Stimulated activated naive B cell treated with anti-CD40 and anti-IgM and Interleukin-4, amounts not matched to agents 10 μg/mL and 1 μg/mL and 100 μg/mL, for 72 hours (primary cell): ENCODE measurements at places on chromosomes 7 and 10.

DNA sequence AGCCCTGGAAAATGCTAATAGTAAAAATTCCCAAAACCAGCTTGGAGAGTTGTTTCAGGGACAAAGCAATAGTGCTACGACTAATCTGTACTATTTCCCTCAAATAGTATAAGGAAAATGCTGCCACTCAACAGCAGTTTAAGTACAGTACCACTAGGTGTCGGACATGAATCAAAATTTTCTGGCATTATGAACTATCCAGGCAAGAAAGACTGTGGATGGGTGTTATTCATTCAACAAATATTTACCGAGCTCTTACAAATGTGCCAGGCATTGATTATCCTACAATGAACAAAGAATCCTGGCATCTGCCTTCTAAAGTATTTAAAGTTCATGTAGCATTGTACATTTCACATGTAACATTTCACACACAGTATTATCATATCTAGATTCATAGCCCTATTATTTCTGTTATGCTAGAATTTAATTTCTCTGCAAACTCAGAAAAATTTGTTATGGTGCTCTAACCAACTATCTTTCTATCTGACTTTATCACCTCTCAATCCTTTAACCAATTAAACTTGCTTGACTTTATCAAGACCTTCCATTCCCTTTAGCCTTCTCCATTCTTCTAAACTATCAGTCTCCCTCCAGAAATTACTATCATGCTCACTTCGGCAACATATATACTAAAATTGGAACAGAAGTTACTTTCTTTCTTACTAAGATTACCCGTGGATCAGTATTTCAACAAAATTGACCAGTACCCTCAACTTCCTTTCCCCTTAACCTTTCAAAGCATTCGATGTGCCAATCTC, 80.6 kb downstream of the ARHGAP21 start:
- no peaks in the 10 kb centered on the region for H3K36me3 ChIP-seq
- no peaks in the 10 kb centered on the region for H3K27me3 ChIP-seq
- no peak for DNase-seq
- H3K4me1 ChIP-seq = no peaks in the 10 kb centered on the region

DNA sequence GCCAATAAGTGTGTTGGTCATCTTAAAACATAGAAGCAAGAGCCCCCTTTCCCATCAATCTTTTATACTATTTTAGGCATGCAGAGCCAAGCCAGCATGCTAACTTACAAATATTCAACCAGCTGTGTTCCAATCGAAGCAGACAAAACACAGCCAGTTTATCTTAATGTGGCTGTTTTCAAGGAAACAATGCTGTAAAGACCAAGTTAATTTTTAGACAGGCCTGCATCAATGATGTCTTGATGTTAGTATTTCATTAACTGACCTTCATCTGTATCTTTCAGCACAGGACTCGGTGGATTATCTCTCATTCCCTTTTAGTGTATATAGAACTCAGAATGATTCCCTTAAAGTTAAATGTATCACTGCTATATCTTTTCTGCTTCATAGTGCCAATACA, 262.0 kb upstream of the ZWINT start:
- peak overlapping the region; percentile 42 for H3K4me3 ChIP-seq
- H3K27ac ChIP-seq = peak overlapping the region; percentile 75
- H3K4me1 ChIP-seq = peaks cover 23% of the 10 kb centered on the region
- DNase-seq = no peak
- no peaks in the 10 kb centered on the region for H3K27me3 ChIP-seq

GRCh38 chr7:46257761-46258448, 336.8 kb upstream of the IGFBP3 start:
- no peak overlapping the region for H3K4me3 ChIP-seq
- DNase-seq = no peak
- H3K27ac ChIP-seq = no peak overlapping the region
- H3K27me3 ChIP-seq = no peaks in the 10 kb centered on the region
- H3K4me1 ChIP-seq = no peaks in the 10 kb centered on the region
- peaks cover 3% of the 10 kb centered on the region for H3K36me3 ChIP-seq

DNA sequence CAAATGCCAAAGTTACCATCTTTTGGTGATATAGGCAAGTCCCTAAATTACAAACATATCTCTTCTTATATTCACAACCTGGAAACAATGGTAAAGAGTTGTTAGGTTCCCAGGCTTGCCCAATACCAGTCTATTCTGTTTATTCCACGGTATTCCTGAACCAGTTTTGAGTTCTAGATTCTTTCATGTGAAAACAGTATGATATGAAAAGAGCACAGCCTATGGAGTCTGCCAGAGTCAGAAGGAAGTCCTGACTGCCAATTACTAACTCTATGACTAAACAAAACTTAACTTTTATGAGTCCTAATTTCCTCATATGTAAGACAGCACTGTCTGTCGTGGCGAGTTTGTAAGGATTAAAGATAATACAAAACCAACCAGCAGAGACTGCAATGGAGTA, 5.6 kb downstream of the ABI1 start:
- DNase-seq = no peak
- no peak overlapping the region for H3K4me3 ChIP-seq
- peaks cover 73% of the 10 kb centered on the region for H3K4me1 ChIP-seq
- peaks cover 29% of the 10 kb centered on the region for H3K36me3 ChIP-seq
- H3K27me3 ChIP-seq = no peaks in the 10 kb centered on the region

DNA sequence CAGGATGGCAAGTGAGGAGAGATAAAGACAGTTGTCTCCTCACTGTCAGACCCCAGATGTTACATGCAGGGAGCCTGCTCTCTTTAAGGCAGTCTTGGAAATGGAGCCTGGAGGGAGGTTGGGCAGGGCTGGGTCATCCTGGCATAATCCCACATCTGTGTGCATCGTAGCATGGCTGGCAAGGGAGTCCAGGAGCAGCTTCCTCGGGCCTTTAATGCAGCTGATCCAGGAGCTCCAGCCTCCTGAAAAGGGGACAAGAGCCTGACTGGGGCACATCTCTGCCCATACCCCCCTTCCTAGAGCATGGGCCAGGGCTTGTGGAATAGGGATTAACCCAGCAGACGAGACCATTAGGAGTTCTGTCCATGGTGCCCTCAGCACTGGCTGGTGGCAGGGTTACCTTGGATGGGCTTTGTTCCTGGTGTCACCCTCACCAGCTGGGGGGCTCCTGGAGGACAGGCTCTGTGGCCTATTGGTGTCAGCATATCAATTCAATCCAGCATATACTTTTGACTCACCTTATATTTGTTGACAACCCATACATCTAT, 34.9 kb downstream of the TBATA start:
- no peaks in the 10 kb centered on the region for H3K4me1 ChIP-seq
- no peak overlapping the region for H3K27ac ChIP-seq
- no peak overlapping the region for H3K4me3 ChIP-seq

- DNase-seq = no peak
- H3K36me3 ChIP-seq = peaks cover 28% of the 10 kb centered on the region
- peaks cover 11% of the 10 kb centered on the region for H3K4me1 ChIP-seq
- H3K27me3 ChIP-seq = no peaks in the 10 kb centered on the region
Observed at GRCh38 chr7:38760226-38760625, 129.1 kb upstream of the AMPH start.

- DNase-seq = no peak
- no peak overlapping the region for H3K27ac ChIP-seq
- H3K4me1 ChIP-seq = no peaks in the 10 kb centered on the region
- no peak overlapping the region for H3K4me3 ChIP-seq
- peaks cover 12% of the 10 kb centered on the region for H3K27me3 ChIP-seq
- no peaks in the 10 kb centered on the region for H3K36me3 ChIP-seq
Observed at GRCh38 chr7:153383781-153384180, 624.2 kb downstream of the ACTR3B start.

- H3K4me1 ChIP-seq = no peaks in the 10 kb centered on the region
- no peaks in the 10 kb centered on the region for H3K36me3 ChIP-seq
- no peak overlapping the region for H3K4me3 ChIP-seq
- H3K27ac ChIP-seq = no peak overlapping the region
- H3K27me3 ChIP-seq = no peaks in the 10 kb centered on the region
Observed at GRCh38 chr7:103727982-103728610, 261.4 kb downstream of the RELN start.

DNA sequence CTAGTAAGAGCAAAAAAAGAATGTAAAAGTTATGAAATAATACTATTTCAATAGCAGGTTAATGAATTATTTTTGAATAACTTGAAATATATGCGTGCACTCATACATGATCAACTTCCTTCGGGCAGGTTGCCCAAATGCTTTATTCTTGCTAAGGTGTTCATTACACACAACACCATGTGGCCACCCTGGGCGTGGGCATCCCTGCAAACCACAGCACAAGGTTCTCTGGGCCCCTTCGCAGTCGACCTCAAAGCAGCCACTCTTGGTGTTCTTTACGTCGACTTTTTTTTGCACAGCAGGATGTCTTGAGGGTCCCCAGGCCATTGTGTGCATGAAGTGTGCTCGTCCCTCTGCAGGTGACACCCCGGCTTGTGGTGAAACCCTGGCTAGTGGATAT, 300.7 kb upstream of the PITRM1 start:
- no peaks in the 10 kb centered on the region for H3K27me3 ChIP-seq
- DNase-seq = no peak
- no peak overlapping the region for H3K4me3 ChIP-seq
- peaks cover 32% of the 10 kb centered on the region for H3K4me1 ChIP-seq
